Stimulated activated CD4-positive, alpha-beta T cell treated with anti-CD3 and anti-CD28 coated beads, Interleukin-1b, Interleukin-23, amount 100 ng/mL, for 48 hours (primary cell): ENCODE measurements at places on chromosomes 3 and 15.

GRCh38 chr3:8638994-8639658 is 5.5 kb downstream of the SSUH2 start:
- no peak for DNase-seq

DNA sequence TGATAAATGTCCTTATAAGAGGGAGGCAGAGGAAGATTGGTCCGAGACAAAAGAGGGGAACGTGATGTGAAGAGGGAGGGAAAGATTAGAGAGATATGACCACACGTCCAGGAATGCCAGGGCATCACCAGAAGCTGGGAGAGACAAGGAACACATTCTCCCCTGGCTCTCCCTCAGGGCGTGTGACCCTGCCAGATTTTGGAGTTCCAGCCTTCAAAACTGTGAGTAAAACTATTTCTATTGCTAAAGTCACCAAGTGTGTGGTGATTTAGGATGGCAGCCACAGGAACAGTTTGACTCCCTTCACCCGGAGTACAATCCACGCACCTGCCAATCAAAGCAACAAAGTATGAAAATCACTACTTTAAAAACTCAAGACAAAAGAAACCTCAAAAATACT is 32.1 kb upstream of the TJP1 start:
- DNase-seq = no peak

- no peak for DNase-seq
Observed at GRCh38 chr3:188446766-188447165, 292.8 kb downstream of the LPP start.

DNA sequence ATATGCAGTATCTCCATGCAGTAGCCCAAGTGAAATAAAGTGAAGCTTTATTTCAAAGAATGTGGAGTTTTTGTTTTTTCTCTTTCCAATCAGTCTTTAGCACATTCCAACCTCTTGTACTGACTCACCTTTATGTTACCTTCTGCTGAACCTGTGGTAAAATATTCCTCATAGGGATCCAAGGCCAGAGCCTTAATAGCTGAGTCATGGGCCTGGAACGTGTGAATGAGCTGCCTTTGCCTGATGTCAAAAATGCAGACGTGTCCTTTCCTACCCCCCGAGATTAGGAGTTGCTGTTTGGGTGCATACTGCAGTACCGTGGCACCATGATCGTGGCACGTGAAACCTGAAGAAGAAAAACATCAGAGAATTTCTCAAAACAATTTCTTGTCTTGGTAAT is 108.5 kb downstream of the GLDN start:
- DNase-seq = no peak

GRCh38 chr3:74883690-74884089 is 269.2 kb upstream of the CNTN3 start:
- no peak for DNase-seq

DNA sequence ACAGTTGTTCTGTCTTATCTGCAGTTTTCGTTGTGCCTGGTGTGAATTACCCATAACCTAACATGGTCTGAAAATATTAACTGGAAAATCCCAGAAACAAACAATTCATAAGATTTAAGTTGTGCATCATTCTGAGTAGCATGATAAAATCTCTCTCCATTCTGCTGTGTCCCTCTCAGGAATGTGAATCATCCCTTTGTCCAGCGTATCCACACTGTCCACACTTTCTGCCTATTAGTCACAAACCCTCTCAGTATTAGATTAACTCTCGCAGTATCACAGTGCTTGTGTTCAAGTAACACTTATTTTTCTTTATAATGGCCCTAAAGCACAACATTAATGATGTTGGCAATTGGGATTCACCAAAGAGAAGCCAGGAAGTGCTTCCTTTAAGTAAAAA is 203.2 kb downstream of the CGGBP1 start:
- no peak for DNase-seq

DNA sequence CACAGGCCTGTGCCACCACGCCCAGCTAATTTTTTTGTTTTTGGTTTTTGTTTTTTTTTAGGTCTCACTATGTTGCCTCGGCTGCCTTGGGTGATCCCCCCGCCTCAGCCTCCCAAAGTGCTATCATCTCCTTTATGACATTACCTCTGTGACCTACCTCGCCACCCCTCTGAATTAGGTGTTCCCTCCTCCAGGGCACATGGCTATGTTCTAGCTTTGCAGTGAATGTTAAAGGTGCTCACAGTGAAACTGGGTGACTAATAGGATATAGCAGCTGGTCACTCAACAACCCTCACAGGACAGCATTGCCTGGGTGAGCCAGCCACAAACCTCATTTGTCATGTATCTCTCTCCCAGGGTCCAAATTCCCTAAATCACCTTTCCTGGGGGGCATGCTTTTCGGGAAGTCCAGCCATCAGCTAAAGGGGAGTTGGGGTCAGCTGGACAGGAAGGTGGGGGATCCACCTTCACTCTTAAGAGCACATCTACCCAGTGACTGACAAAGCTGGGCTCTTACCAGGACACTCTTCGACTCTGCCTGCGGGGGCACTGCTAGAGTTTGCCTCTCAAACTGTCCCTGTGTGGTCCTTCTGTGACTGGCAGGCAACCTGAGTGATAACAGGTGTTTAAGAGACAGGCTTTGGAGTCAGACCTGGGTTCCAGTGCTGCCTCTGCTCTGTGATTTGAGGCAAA is 1.6 kb upstream of the TTLL3 start:
- DNase-seq = peak; percentile 61

DNA sequence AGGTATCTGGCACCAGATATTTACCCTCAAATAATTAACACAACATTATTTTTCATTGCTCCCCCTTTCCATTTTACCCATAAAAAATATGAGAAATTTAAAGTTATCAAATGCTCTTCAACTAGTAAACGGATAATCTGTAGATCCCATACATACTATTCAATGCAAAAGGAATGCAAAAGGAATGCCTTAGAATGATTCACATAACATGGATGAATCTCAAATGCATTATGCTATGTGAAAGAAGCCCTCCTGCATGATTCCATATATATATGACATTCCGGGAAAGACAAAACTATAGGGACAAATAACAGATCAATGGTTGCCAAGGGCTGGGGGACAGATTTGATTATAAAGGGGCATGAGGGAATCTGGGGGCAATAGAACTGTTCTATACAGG is 195.7 kb downstream of the STT3B start:
- no peak for DNase-seq

DNA sequence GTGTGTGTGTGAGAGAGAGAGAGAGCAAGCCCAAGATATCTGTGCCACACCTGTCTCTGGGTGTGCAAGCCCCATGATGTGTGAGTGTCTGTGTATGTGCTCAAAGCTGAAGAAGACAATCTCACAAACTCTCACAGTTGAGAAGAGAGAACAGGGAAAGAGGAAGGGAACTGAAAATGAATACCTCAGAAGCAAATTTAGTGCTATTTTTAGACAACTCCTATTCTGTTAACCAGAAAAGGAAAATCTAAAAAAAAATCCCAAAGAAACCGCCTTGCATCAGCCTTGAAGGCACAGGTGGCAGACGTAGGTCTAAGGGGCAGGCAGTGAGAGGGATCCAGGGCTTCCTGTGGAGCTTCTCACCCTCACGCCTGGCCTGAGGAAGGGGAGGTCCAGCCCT is 47.8 kb downstream of the ATP2B2 start:
- no peak for DNase-seq

GRCh38 chr15:65054333-65055200 is 9.4 kb downstream of the SLC51B start:
- peak; percentile 55 for DNase-seq
